Stimulated activated CD4-positive, alpha-beta T cell treated with anti-CD3 and anti-CD28 coated beads, Interleukin-4, amount 100 ng/mL, for 24 hours (primary cell): ENCODE measurements at places on chromosomes 2 and 18.

DNA sequence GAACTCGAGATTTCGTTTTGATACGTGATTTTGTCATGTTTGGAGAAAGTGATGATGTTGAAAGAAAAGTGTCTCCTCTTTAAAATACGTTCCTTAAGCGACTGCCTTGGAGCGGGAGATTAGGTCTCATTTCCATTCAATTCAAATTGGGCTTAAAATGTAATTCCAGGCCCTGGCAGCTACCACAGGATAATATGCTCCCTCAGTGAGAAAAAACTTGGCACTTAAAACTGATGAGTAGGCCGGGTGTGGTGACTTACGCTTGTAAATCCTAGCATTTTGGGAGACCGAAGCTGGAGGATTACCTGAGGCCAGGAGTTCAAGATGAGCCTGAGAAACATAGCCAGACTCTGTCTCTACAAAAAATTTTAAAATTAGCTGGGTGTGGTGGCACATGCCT is 146.3 kb upstream of the L3MBTL4 start:
- no peak for DNase-seq

DNA sequence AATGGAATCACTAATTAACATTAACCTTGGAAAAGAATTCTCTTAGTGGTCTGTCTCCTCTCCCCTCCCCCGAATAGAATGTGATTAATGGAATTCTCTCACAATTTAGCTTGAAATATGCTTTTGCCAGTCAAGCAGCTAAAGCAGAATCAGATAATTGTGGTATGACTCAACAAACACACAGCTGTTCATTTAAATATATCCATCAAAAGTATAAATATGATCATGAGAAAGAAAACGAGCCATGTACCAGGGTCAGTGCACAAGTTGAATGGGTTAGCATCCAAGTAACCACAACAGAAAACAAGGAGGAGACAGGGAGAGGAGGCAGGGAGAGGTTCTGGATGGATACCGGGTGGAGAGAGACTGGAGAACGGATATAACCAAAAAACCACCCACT is 66.9 kb downstream of the ACVR1 start:
- no peak for DNase-seq

DNA sequence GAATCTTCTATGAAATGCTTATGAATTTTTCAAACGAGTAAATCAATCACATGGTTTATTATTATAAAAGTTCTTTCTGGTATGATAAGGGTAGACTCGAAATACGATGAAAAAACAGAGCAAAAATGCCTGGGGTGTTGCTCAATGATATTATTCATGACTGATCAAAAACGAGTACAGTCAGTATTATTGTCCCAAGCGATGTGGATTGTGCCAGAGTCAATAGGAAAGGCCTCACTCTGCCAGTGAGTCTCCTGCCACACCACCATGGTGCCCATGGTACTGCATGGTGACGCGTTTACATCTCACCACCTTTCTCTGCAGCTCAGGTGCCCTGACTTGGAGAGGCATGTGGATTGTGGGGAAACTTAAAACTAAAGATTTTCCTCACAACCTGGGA is 58.5 kb downstream of the KCTD1 start:
- DNase-seq: no peak

- no peak for DNase-seq
These were observed 521.2 kb upstream of the FANCL start for GRCh38 chr2:58762176-58762781.

DNA sequence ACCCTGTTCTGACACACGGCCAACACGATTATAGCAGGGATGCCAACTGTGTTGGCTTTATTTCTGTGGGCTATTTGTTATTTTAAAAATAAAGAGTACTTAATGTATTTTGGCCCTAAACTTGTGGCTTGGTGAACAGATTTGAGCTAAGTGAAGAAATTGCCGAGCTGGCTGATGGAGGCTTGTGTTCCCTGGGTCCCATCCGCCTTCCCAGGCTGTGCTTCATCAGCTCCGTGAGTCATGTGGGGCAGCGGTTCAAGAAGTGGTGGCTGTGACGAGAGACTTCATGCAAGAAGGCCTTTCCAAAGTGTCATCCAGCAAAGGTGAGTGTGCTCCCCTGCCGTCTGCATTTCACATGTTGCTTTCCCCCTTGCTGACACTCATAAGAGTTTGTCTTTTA is 73.6 kb upstream of the NCK2 start:
- no peak for DNase-seq

GRCh38 chr2:95048825-95049682 is 23.5 kb downstream of the MAL start:
- no peak for DNase-seq

GRCh38 chr2:235928751-235929370 is 239.3 kb downstream of the GBX2 start:
- DNase-seq: no peak

DNA sequence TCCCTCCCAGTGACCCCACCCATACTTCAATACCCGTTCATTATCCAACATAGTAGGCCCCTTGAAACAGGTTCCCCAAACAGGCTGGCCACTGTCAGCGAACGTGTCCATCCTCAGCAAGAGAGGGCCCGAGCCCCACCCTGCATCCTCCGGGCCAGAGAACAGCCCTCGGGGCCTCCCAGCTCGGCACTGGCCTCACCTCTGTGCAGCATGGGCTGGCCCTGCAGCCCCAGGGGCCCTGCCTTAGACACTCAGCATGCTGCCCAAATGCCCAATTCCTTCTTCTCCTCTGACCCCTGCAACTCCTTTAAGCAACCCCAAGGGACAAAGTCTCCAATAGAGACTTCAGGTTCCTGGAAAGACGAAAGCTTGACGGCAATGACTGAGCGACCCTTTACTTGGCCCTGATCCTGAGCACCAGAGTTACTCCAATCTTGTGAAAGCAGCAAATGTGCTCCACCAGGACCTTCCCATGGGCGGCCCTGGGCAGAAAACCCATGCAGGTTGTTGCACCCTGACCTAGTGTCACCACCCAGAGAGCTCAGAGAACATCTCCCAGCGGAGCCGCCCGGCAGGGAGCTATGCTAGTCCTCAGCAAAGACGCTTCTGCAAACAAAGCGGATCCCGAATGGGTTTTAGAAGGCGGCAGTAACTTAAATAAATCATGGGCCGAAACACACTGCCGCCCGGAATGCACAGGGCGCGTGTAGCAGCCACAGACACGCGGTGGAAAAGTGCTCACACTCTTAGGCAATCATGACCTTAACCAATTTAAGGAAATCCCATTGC is 782 bp downstream of the COL6A3 start:
- no peak for DNase-seq

- no peak for DNase-seq
These were observed 64.7 kb upstream of the SERTAD2 start for GRCh38 chr2:64718250-64718885.

DNA sequence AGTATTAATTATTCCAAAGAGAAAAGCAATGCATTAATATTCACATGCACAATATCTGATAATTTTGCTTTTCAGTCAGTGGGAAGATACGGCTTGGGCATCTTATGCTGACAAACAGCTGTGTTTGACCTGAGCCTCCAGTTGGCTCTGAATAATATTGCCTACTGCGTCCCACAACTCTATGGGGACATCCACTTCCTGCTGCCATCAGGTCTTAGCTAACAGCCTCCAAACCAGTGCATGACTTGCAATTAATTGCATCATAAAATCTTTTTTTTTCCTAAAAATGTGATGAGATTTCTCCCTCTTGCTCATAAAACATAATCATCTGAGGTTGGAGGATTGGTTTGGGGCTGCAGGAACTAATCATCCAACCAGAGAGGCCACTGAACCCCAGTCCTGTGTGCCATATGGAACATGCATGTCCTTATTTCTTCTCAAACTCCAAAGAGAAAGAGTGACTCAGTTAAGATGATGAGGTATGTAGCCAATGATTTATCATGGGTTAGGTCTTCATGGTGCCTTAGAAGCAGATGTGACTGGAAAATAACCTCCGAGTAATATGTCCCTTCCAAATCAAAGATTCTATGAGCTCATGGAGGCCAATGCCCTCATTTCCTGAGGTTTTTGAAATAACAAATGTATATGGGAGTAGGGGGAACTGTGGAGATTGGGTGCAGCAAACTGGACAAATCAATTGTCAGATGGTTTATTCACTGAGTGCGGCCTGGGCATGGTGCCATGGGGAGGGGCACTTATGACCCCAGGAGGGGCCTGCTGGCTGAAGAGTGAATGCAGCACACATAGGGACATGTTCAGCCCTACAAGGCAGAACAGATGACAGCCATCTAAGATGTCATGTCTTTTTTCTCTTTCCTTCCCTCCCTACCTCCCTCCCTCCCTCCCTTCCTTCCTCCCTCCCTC is 39.4 kb downstream of the EDAR start:
- no peak for DNase-seq

- no peak for DNase-seq
These were observed 1621.3 kb downstream of the SUCLG1 start for GRCh38 chr2:82837588-82838304.

GRCh38 chr18:46332921-46333341 is 228.7 kb downstream of the HAUS1 start:
- no peak for DNase-seq

- DNase-seq: no peak
These were observed 79.0 kb downstream of the TTC21B start for GRCh38 chr2:165874445-165875039.

GRCh38 chr18:13159579-13159978 is 59.0 kb upstream of the LDLRAD4 start:
- peak; percentile 48 for DNase-seq

- DNase-seq: no peak
These were observed 15.5 kb downstream of the CEP192 start for GRCh38 chr18:13006531-13007247.

DNA sequence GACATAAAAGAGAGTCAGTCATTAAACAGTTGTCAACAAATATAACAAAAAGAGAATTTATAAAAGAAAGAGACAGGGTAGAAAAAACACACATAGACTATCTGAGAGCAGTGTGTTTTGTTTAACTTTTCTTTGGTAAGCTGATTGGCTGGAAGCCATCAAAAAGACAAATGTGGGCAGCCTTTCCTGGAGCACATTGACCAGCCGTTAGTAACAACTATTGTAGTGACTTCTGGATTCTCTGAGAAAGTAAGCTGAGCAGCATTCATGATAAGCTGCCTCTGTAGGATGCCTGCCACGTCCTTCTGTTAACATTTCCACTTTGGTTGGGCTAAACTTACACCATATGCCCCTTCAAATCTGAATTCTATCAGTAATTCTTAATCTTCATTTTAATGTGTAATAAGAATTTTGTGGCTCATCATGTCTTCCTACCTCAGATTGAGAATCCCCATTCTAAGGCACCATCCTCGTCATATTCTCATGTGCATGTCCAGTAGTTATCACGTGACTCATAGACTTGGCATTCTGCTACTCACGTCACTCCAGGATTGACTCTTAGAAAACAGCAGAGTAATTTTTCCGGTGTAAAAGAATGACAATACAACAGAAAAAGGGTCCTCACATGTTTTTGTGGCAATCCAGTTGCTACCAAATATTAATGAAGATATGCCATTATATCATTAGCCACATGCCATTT is 43.4 kb upstream of the DNAJC10 start:
- DNase-seq: no peak

DNA sequence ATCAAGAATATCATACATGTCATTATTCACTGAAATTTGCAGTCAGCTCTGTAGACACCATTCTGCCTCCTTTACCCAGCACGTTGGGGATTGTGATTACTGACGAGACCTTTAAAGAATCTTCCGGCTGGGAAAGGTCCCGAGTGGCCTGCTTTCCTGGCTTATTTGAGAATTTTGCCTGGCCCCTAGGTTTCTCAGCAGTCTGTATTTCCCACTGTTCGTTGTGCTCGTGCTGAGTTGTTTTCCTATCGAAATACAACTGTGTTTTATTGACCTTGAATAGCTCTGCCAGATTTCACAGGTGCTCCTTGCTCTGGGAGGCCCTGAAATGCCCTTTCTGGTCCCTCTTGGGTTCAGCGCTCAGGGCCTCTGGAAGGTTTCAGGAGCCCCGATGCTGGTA is 94.9 kb downstream of the AGAP1 start:
- DNase-seq: no peak

DNA sequence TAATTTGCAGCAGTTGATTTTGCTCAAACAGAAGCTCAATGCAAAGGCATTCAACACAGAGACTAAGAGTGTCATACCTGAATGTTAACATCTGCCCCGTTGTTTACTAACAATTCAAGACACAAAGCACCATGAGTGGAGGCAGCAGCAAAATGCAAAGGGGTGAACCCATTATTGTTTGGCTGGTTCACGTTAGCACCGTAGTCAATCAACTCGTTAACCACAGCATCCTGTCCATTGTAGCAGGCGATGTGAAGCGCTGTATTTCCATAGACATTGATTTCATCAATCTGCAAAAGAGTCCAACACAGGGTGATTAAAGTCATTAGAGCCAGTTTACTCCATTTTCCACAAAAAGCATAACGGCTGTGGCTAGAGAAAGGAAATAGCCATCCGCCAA is 189.3 kb downstream of the ANKRD44 start:
- no peak for DNase-seq

DNA sequence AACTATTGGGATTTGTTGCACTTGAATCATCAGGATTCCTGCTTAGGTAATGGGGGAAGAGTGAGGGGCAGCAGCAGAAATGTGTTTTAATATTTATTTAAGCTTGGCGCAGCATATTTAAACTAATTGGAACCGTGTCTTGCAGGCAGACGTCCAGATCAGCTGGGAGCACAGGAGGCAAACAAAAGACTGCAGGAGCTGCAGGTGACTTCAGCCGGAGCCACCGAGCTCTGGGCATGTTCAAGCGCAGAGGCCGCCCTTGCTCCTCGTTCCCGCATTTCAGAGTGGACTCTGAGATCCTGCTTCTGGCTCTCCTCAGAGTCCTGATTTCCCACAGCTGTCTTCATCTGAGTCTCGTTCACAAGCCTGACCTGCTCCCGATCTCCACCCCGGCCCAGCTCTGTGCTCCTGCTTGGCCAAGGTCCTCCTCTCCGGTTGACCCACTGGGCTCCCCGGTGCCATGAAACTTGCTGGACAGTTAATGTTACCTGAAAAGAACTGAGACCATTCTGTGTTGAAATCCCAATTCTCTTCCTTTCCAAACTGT is 475.5 kb downstream of the SOX11 start:
- no peak for DNase-seq

GRCh38 chr2:237256887-237257286 is 157.1 kb downstream of the COL6A3 start:
- DNase-seq: no peak

- DNase-seq: no peak
These were observed 2.1 kb downstream of the DHRS9 start for GRCh38 chr2:169071455-169071854.

DNA sequence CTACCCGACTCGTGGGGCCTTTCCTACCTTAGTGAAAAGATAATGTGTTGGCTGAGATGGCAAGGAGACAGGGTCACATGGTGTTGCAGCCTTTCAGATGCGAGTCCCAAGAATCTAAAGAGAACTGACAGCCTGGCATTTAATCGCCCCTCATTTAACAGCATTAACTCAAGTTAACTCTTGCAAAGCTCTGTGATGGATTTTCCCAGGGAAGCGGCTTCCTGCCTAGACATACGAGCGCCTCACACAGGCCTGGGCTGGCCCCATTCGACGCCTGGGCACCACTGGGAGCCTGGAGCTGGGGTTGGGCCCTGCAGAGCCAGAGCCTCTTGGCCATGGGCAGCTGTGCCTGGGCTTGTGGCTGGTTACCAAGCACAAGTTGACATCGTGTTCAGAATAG is 140.8 kb downstream of the SEPTIN10 start:
- DNase-seq: no peak

GRCh38 chr2:189684811-189685210 is 10.3 kb downstream of the ANKAR start:
- no peak for DNase-seq

GRCh38 chr2:238685713-238686112 is 162.2 kb upstream of the TWIST2 start:
- DNase-seq: no peak

- DNase-seq: peak; percentile 17
These were observed 51.9 kb downstream of the SLC4A1AP start for GRCh38 chr2:27715318-27716210.

GRCh38 chr2:37827911-37828511 is 97.1 kb upstream of the RMDN2 start:
- DNase-seq: no peak
